Pancreas (tissue), 10 donors: ENCODE measurements at places on chromosomes 12 and 14.

DNA sequence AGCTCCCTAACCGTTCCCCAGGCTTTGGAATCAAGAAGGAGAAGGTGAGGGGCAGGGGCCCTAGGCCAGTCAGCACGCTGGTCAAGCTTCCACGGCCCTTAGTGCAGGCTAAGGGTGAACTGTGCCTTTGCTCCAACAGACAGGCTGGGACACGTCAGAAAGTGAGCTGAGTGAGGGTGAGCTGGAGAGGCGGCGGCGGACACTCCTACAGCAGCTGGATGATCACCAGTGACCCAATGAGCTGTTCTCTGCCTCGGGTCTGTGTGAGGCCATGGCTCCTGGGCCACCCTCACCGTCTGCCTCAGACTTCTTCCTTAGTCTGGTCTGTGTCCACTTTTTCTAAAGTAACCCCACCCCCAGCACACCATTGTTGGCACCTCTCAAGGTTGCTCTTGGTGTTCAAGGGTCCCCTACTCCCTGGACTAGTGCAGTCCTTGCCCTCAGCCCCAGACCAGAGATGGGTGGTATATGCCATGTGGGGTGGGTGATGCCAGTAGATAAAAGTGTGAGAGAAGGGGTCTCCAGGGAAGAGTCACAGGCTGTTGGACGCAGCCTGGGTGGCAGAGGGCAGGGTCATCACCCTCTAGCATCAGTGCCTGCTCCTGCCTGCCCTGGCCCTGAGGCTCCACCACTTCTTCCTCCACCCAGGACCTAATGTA lies 20.7 kb downstream of the PRPF40B start:
- H3K36me3 ChIP-seq, result no peaks in the 10 kb centered on the region
- H3K4me3 ChIP-seq, result no peak overlapping the region
- no peaks in the 10 kb centered on the region for H3K4me1 ChIP-seq
- H3K27me3 ChIP-seq, result no peaks in the 10 kb centered on the region

GRCh38 chr12:130487636-130488357 lies 150.1 kb downstream of the PIWIL1 start:
- H3K4me3 ChIP-seq, result no peak overlapping the region
- no peaks in the 10 kb centered on the region for H3K27me3 ChIP-seq
- no peaks in the 10 kb centered on the region for H3K4me1 ChIP-seq
- DNase-seq, result no peak
- H3K27ac ChIP-seq, result no peak overlapping the region

- peaks cover 66% of the 10 kb centered on the region for H3K4me1 ChIP-seq
- no peaks in the 10 kb centered on the region for H3K36me3 ChIP-seq
- H3K27me3 ChIP-seq, result no peaks in the 10 kb centered on the region
- H3K27ac ChIP-seq, result no peak overlapping the region
- DNase-seq, result no peak
- no peak overlapping the region for H3K4me3 ChIP-seq
Measured at GRCh38 chr14:91399868-91400640, 17.6 kb downstream of the CCDC88C start.

DNA sequence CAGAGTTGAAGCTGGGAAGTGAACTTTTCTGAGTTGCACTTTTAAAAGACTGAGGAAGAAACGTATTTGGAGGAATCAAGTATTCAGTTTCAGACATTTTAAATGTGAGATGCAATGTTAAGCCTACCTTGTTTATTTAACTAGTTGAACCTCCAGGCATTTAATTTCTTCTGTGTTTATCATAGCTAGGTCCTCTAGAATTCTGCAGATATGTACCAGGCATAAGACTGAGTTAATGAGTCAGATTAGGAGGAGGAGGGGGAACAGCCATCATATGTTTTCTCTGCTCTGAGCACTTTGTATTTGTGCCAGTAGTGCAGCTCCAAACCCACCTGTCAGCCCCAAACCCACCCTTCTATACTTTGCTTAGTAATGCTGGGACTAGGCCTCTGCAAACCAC lies 16.4 kb upstream of the SAMD4A start:
- no peak overlapping the region for H3K4me3 ChIP-seq
- no peaks in the 10 kb centered on the region for H3K36me3 ChIP-seq
- no peaks in the 10 kb centered on the region for H3K27me3 ChIP-seq
- H3K27ac ChIP-seq, result no peak overlapping the region
- DNase-seq, result no peak

- H3K27ac ChIP-seq, result no peak overlapping the region
- peaks cover 29% of the 10 kb centered on the region for H3K4me1 ChIP-seq
- no peaks in the 10 kb centered on the region for H3K27me3 ChIP-seq
- H3K4me3 ChIP-seq, result no peak overlapping the region
- DNase-seq, result no peak
Measured at GRCh38 chr14:64217834-64218233, 76.3 kb downstream of the ESR2 start.

- H3K36me3 ChIP-seq, result peaks cover 3% of the 10 kb centered on the region
- no peak overlapping the region for H3K27ac ChIP-seq
- no peak for DNase-seq
- peaks cover 16% of the 10 kb centered on the region for H3K4me1 ChIP-seq
Measured at GRCh38 chr14:75807667-75808360, 146.8 kb downstream of the TTLL5 start.

DNA sequence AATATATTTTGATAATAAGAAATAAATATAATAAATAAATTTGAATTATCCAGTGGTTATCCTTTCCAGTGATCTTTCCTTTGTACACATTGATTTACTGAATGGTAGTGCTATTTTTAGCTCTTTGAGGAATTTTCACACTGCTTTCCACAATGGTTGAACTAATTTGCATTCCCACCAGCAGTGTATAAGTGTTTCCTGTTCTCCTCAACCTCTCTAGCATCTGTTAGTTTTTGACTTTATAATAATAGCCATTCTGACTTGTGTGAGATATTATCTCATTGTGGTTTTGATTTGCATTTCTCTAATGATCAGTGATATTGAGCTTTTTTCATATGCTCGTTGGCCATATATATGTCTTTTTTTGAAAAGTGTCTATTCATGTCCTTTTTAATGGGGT lies 333.7 kb downstream of the RAD51B start:
- H3K4me1 ChIP-seq, result peaks cover 7% of the 10 kb centered on the region
- DNase-seq, result no peak
- no peak overlapping the region for H3K27ac ChIP-seq

GRCh38 chr14:89650077-89650978 lies 233.3 kb upstream of the FOXN3 start:
- H3K27me3 ChIP-seq, result no peaks in the 10 kb centered on the region
- H3K4me1 ChIP-seq, result peaks cover 10% of the 10 kb centered on the region
- no peak overlapping the region for H3K4me3 ChIP-seq
- no peak for DNase-seq

GRCh38 chr14:73136085-73136386 lies 271 bp upstream of the PSEN1 start:
- no peak for DNase-seq
- no peaks in the 10 kb centered on the region for H3K36me3 ChIP-seq
- no peaks in the 10 kb centered on the region for H3K4me1 ChIP-seq
- no peaks in the 10 kb centered on the region for H3K27me3 ChIP-seq
- peak overlapping the region; percentile 95 for H3K27ac ChIP-seq

DNA sequence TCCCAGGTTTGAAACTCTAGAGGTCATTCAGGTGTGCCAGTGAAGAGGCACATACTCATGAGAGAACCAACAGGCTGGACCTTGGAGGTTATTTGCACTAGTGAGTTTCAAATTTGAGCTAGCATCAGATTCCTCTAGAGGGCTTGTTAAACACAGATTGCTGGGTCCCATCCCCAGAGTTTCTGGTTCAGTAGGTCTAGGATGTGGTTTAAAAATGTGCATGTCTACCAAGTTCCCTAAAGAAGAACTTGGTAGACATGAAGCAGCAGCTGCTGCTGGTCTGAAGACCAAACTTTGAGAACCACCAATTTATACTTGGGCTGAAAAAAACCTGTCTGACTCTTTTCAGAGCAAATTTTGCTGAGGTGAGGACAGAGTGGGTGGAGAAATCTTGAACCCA lies 61.7 kb downstream of the SUSD6 start:
- no peaks in the 10 kb centered on the region for H3K27me3 ChIP-seq
- no peak for DNase-seq
- peaks cover 7% of the 10 kb centered on the region for H3K4me1 ChIP-seq
- peak overlapping the region; percentile 56 for H3K27ac ChIP-seq
